IMR-90 (cell line): ENCODE measurements at places on chromosomes 5 and 9.

GRCh38 chr5:91072881-91073280 is 310.2 kb downstream of the ARRDC3 start:
- peak; percentile 80 for DNase-seq

DNA sequence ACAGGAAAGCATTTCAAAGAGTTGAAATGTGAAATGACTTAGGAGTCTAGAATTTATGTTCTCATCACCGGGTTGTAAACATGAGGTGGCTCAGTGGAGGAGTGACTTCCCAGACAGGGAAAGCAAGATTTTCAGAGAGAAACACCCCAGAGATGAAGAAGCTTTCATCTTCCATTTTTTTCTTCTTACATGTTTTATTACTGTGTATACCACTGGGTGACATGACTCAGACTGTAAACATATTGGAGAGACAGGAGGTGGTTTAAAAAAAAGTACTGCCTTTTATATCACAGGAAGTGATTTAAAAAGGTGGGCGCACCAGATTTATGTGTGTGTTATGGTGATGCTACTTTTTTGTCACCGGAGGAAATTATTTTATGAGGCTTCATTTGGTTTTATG is 209.1 kb upstream of the TUT7 start:
- DNase-seq: peak; percentile 73

GRCh38 chr9:105150991-105151685 is 93.3 kb upstream of the SLC44A1 start:
- peak; percentile 69 for DNase-seq

DNA sequence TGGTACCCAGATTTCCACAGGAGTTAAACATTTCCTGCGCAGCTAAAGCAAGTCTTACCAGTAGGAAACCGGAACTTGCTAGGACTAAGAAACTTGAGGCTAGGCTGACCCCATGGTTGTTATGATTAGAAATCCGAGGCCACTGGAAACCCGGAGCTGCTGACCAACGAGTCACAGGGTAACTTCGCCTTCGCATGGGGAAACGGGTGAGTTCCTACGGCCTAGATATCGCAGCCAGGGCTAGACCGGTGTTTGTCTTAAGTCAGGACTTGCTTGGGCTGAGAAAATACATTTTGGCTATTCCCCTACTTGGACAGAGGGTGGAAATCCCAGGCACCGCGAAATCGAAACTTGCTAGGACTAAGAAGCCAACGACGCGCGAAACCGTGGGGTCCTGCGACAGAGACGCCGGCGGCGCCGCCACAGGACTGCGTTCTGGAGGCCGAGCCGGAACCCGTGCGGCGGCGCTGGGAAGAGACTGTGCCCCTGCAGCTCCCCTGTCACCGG is 1.6 kb upstream of the ANXA2R start:
- DNase-seq: peak; percentile 94

DNA sequence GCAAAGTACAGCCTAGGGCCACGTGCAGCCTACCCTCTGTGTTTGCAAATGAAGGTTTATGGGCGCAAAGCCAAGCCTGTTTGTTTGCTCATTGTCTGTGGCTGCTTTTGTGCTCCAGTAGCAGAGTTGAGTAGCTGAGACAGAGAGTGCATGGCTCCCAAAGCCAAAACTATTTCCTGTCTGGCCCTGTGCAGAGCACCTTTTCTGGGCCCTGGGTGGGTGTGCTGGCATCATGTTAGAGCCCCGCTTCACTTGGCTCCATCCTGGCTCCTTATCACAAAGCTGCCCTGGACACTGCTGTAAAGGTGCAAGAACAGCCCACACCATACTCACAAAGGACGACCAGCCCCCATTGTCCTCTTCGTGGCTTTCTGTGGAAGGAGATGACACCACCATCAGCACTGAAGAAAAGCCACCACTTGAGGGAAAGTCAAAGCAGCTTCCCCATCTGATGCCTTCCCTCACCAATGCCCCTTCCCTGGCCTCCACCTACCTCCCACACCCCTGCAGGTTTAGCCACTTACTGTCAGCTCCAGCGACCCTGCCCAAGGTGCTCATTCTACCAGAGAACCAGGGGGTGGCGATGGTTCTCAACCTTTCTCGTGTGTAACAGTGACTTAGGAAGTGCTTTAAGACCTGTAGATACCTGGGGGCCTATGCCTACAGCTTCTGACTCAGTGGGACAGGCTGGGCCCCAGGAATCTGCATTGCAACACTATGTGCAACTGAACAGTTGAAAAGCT is 23.4 kb downstream of the LCP2 start:
- DNase-seq: no peak

- DNase-seq: no peak
Measured at GRCh38 chr5:6107675-6108539, 270.4 kb downstream of the MED10 start.

GRCh38 chr9:121556580-121556979 is 56.9 kb upstream of the GGTA1 start:
- DNase-seq: peak; percentile 98
